ENCODE measurements at places on chromosomes 6 and 20. TPM values are rescaled to one million over a fixed set of nuclear protein-coding genes. Genes with fewer than 3 reads are reported as not detected.

C6orf58 gene
- not detected for total RNA-seq

PTCHD4 gene
- total RNA-seq = 1.0 TPM

LAMA2 gene
- total RNA-seq = 166 TPM

HLA-DQA1 gene
- 2.9 TPM for total RNA-seq

CASS4 gene
- total RNA-seq = 2.4 TPM

GJA10 gene
- total RNA-seq = not detected

SLC17A3 gene
- total RNA-seq = not detected

DLL1 gene
- total RNA-seq = 22.0 TPM

MUC21 gene
- not detected for total RNA-seq

DBNDD2 gene
- total RNA-seq = 159 TPM

OOEP gene
- total RNA-seq = not detected

DNA sequence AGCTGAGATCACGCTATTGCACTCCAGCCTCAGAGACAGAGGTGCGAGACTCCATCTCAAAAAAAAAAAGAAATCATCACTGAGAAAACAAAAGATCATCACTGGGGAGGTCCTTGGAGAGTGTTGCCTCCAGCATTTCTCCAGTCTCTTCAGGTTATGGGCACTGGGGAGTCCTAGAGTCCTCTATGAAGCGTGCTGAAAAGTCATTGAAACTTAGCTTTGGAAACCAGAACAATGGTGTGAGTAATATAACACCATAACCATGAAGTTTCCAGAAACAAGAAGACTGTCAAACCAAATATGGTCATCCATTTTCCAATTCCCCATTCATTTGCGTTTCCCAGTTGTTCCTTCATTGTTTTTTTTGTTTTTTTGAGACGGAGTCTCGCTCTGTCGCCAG lies 13.7 kb downstream of the ARMC12 start:
- H3K36me3 ChIP-seq = no peaks in the 10 kb centered on the region
- H3K27ac ChIP-seq = no peak overlapping the region
- no peak for DNase-seq
- no peaks in the 10 kb centered on the region for H3K4me1 ChIP-seq
- no peak overlapping the region for H3K4me3 ChIP-seq
- H3K27me3 ChIP-seq = no peaks in the 10 kb centered on the region

- no peak for DNase-seq
- no peak overlapping the region for H3K27ac ChIP-seq
- H3K27me3 ChIP-seq = no peaks in the 10 kb centered on the region
These were observed 163.3 kb downstream of the SOBP start for GRCh38 chr6:107653183-107653580.

GRCh38 chr6:62283365-62283764 lies 2.7 kb downstream of the KHDRBS2 start:
- no peak overlapping the region for H3K27ac ChIP-seq
- H3K4me3 ChIP-seq = no peak overlapping the region
- no peaks in the 10 kb centered on the region for H3K27me3 ChIP-seq
- H3K36me3 ChIP-seq = no peaks in the 10 kb centered on the region

- no peak overlapping the region for H3K4me3 ChIP-seq
- no peak for DNase-seq
- H3K36me3 ChIP-seq = no peaks in the 10 kb centered on the region
- no peaks in the 10 kb centered on the region for H3K27me3 ChIP-seq
These were observed 57.9 kb upstream of the FOXO3 start for GRCh38 chr6:108502832-108503231.

GRCh38 chr20:49534255-49534712 lies 33.7 kb downstream of the PTGIS start:
- peaks cover 13% of the 10 kb centered on the region for H3K36me3 ChIP-seq
- no peak overlapping the region for H3K27ac ChIP-seq
- H3K4me3 ChIP-seq = no peak overlapping the region
- no peak for DNase-seq
- H3K27me3 ChIP-seq = no peaks in the 10 kb centered on the region
- no peaks in the 10 kb centered on the region for H3K4me1 ChIP-seq

DNA sequence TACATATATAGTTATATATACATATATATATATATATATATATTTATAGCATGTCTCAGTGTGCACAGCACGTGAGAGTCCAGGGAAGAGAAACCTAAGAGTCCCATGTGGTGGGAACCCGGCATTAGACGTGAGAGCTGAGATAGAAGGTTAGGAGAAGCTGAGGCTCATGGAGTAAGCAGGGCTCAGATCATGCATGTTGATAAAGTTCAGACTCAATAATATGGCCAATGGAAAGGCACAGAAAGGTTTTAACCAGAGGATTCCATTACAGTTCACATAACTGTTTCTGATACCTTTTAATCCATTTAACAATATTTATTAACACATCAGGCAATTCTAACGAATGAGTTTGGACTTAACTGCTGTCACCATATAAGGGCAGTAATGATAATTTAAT lies 143.4 kb downstream of the MYB start:
- no peak overlapping the region for H3K4me3 ChIP-seq
- no peak for DNase-seq
- no peak overlapping the region for H3K27ac ChIP-seq
- H3K4me1 ChIP-seq = no peaks in the 10 kb centered on the region
- H3K27me3 ChIP-seq = no peaks in the 10 kb centered on the region
- no peaks in the 10 kb centered on the region for H3K36me3 ChIP-seq

DNA sequence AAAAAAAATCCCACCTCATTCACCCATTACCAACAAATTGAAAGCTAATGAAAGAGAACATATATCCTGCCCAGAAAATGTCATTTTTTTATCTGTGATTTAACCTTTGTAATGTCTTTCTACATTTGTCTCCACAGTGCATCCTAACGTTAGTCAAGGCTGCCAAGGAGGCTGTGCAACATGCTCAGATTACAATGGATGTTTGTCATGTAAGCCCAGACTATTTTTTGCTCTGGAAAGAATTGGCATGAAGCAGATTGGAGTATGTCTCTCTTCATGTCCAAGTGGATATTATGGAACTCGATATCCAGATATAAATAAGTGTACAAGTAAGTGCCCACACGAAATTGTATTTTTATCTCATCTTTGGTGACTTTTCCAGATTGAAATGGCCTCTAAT lies 30.0 kb downstream of the RSPO3 start:
- no peak for DNase-seq
- H3K36me3 ChIP-seq = no peaks in the 10 kb centered on the region
- H3K4me1 ChIP-seq = no peaks in the 10 kb centered on the region
- H3K27me3 ChIP-seq = no peaks in the 10 kb centered on the region
- no peak overlapping the region for H3K27ac ChIP-seq

GRCh38 chr6:47736083-47736700 lies 37.8 kb downstream of the ADGRF4 start:
- H3K36me3 ChIP-seq = no peaks in the 10 kb centered on the region
- H3K27ac ChIP-seq = no peak overlapping the region
- H3K27me3 ChIP-seq = no peaks in the 10 kb centered on the region
- H3K4me3 ChIP-seq = no peak overlapping the region
- DNase-seq = no peak

DNA sequence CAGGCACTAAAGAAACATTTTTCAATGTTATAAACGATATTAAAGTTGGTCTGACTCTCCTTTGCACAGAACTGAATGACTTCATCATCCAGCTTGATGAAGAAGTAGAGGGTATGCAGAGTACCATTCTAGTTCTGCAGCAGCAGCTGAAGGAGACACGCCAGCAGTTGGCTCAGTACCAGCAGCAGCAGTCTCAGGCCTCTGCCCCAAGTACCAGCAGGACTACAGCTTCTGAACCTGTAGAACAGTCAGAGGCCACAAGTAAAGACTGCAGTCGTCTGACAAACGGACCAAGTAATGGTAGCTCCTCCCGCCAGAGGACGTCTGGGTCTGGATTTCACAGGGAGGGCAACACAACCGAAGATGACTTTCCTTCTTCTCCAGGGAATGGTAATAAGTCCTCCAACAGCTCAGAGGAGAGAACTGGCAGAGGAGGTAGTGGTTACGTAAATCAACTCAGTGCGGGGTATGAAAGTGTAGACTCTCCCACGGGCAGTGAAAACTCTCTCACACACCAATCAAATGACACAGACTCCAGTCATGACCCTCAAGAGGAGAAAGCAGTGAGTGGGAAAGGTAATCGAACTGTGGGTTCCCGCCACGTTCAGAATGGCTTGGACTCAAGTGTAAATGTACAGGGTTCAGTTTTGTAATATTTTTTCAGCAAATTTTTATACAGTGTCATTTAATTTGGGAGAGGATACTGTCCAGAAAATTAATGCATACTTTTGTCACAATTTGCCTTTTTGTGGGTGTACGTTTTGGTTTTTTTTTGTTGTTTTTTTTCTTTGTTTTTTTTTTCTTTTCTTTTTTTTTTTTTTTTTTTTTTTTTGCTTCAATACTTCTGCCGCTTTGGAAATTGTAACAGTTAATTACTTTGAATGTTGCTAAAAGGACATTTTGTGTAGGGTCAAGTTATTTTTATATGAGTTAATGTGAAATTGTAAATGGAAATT lies 6.6 kb upstream of the ACAT2 start:
- DNase-seq = no peak
- H3K4me1 ChIP-seq = no peaks in the 10 kb centered on the region
- H3K27me3 ChIP-seq = no peaks in the 10 kb centered on the region
- no peak overlapping the region for H3K4me3 ChIP-seq

DNA sequence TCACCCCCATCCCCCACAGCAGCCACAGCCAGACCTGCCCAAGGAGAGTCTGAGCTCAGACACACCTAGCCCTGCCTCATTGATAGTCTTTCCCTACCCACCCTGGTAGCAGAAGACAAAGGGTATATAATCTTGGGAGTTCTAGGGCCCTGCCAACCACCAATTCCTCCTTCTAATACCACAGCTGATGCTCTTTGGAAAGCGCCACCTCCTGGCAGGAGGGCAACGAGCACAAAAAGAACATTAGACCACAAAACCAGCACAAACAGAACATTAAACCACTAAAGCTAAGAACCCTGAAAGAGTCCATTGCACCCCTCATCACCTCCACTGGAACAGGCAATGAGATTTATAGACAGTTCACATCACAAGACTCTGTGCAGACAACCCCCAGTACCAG lies 195.8 kb upstream of the FUT9 start:
- no peak overlapping the region for H3K4me3 ChIP-seq
- no peak for DNase-seq
- no peaks in the 10 kb centered on the region for H3K4me1 ChIP-seq

- H3K4me3 ChIP-seq = no peak overlapping the region
- no peaks in the 10 kb centered on the region for H3K36me3 ChIP-seq
- DNase-seq = no peak
- no peak overlapping the region for H3K27ac ChIP-seq
These were observed 12.7 kb upstream of the BAK1 start for GRCh38 chr6:33592595-33593413.

GRCh38 chr20:56925082-56925830 lies 296.1 kb downstream of the TFAP2C start:
- no peaks in the 10 kb centered on the region for H3K36me3 ChIP-seq
- DNase-seq = no peak
- H3K27me3 ChIP-seq = peaks cover 18% of the 10 kb centered on the region
- no peak overlapping the region for H3K27ac ChIP-seq
- H3K4me3 ChIP-seq = no peak overlapping the region

- no peaks in the 10 kb centered on the region for H3K27me3 ChIP-seq
- H3K36me3 ChIP-seq = no peaks in the 10 kb centered on the region
- no peak for DNase-seq
- H3K4me3 ChIP-seq = peak overlapping the region; percentile 4
These were observed 1.3 kb downstream of the NOTCH4 start for GRCh38 chr6:32222333-32223230.

Data from right atrium auricular region (tissue), 2 donors.